CD4-positive, alpha-beta T cell (primary cell): ENCODE measurements at places on chromosomes 3 and 15. TPM values are rescaled to one million over a fixed set of nuclear protein-coding genes. Genes with fewer than 3 reads are reported as not detected.

Gene EIF4E3
- 50.4 TPM for total RNA-seq

Gene BFSP2
- total RNA-seq: not detected

Gene IQCH
- 0.85 TPM for total RNA-seq

Gene TNK2
- 161 TPM for total RNA-seq

Gene LRTM1
- total RNA-seq: not detected

Gene UQCRC1
- total RNA-seq: 74.1 TPM

Gene IMPG2
- total RNA-seq: 0.45 TPM

Gene NEDD4
- 2.6 TPM for total RNA-seq

Gene HDDC3
- total RNA-seq: 9.9 TPM

Gene FETUB
- not detected for total RNA-seq

Gene SRPRB
- total RNA-seq: 19.9 TPM

Gene LDHAL6B
- total RNA-seq: not detected

Gene TMEM207
- not detected for total RNA-seq

Gene KLHDC8B
- total RNA-seq: 1.6 TPM

Gene SLC12A8
- 0.38 TPM for total RNA-seq

Gene ZCWPW2
- 0.28 TPM for total RNA-seq

Gene ZNF385D
- not detected for total RNA-seq

Gene CCR8
- total RNA-seq: 2.1 TPM

Gene WNT5A
- total RNA-seq: 0.06 TPM

Gene TUSC7
- total RNA-seq: not detected

Gene REC114
- total RNA-seq: not detected

Gene CLDN16
- total RNA-seq: not detected

Gene PLA2G4D
- not detected for total RNA-seq

Gene SLC22A13
- 0.19 TPM for total RNA-seq

Gene ZNF80
- 0.16 TPM for total RNA-seq

Gene WWTR1
- 0.30 TPM for total RNA-seq

Gene GRK7
- total RNA-seq: 0.22 TPM

Gene CHRNA3
- not detected for total RNA-seq

Gene GLT8D1
- 8.4 TPM for total RNA-seq

Gene LMCD1
- 0.36 TPM for total RNA-seq

Gene SEMA6D
- total RNA-seq: not detected

Gene DNAJC17
- total RNA-seq: 17.9 TPM

Gene CP
- not detected for total RNA-seq

Gene WDR49
- 1.1 TPM for total RNA-seq

Gene AMOTL2
- not detected for total RNA-seq

Gene CHL1
- not detected for total RNA-seq

Gene GALNT15
- not detected for total RNA-seq

Gene MAP1A
- total RNA-seq: 1.5 TPM

Gene WDR93
- total RNA-seq: not detected

Gene TPRG1
- total RNA-seq: 2.9 TPM

Gene PTX3
- total RNA-seq: 0.16 TPM

Gene SACM1L
- 44.3 TPM for total RNA-seq

Gene ARF4
- total RNA-seq: 56.7 TPM

Gene PIGBOS1
- total RNA-seq: 6.2 TPM

Gene DAZL
- total RNA-seq: not detected

Gene GMNC
- total RNA-seq: not detected

Gene CRABP1
- total RNA-seq: not detected
